ENCODE measurements at places on chromosomes 5 and 9.
A peak's percentile ranks its signal among the peaks of the same experiment; 100 is the strongest.

- DNase-seq, result peak; percentile 83
These were observed at the start of gene FBXW11 for GRCh38 chr5:172006321-172007174. Gene FBXW11, minus strand, starts transcription at chr5:172006638. Its CDS starts 136 bp downstream, at chr5:172006502.

DNA sequence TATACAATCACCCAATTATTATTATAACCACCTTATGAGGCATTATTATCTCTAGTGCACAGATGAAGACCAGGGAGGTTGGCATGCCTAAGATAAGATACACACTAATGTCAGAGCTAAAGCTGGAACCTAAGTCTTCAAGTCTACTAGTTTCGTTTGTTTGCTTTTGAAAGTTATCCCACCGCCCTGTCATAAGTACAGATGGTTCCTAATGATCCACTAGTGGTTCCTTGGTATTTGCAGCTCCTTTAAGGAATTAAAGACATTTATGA lies 14.1 kb downstream of the NDUFA8 start:
- DNase-seq, result no peak

DNA sequence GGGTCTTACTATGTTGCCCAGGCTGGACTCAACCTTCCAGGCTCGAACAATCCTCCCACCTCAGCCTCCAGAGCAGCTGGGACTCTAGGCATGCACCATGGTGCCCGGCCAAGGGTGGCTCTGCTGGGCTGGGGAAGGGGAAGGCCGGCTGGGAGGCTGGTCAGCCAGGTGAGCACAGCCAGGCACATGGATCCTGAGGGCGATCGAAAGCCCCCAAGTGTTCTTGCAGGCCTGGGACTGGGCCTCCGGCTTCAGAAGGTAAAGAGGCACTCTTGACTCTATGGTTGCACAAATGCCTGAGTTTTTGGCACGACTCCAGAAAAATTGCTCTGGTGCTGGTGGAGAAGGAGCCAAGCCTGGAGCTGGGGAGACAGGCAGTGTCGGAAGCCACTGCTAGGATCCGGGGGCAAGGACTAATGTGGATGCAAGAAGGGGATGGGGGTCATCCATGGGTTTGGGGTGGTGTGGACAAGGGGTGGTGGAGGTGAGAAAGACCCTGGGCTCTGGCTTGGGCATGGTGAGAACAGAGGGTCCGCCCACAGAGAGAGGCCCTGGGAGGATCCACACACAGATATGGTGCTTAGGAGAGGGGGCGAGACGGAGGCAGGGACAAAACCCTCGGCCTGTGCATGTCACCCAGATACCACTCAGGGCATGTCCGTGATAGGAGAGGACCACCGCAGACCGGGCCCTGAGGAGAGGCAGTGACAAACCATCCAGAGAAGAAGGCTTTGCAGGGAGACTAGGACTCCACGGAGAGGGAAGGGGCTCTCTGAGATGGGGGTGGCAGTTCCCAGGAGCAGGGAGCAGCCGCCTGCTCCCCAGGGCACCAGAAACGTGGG lies 51.1 kb upstream of the COL5A1 start:
- no peak for DNase-seq

DNA sequence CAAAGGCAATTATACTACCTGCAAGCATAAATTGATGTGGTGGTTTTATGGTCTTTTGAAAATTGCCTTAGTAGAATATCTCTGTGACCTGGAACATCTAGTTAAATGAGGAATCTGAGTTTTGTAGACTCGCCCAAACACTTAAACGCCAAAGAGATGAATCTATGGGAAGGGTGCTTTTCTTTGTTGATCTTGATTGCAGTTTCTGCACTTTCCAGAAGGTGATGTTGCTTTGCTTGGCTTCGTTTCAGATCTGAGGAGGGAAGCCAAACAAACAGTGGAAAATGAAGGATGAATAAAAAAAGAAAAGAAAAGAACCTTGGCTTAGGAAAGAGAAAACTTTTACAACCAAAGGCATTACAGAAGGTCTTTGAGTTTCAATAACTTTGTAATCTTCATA lies 1021.2 kb downstream of the NR2F1-AS1 start:
- DNase-seq, result no peak

- no peak for DNase-seq
These were observed 240.6 kb downstream of the EFNA5 start for GRCh38 chr5:107430071-107430625.

DNA sequence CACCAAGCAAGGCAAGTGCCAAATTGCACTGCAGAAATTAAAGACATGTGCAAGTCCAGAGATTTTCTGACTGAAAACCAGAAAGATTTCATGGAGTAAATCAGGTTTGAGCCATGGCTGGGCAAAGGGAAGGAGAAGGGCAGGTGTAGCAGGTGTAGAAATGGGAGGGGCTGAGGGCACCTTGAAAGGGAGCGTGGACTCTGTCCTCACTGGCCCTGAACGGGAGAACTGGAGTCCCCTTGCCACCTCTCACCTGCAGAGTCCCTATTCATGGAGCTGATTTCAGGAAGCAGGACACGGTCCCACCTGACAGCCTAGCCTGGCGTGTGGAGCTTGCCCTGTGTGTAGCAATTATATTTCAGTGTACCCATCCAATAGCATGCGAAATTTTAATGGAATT lies 46.3 kb downstream of the UBE2QL1 start:
- DNase-seq, result no peak
